ENCODE measurements at places on chromosomes 3 and 15.
A peak's percentile ranks its signal among the peaks of the same experiment; 100 is the strongest.

- H3K4me3 ChIP-seq: no peak overlapping the region
- no peaks in the 10 kb centered on the region for H3K4me1 ChIP-seq
- H3K27ac ChIP-seq: no peak overlapping the region
- H3K36me3 ChIP-seq: no peaks in the 10 kb centered on the region
Observed at GRCh38 chr3:67090474-67090873, 92.4 kb downstream of the KBTBD8 start.

GRCh38 chr3:134898181-134898754, 103.2 kb downstream of the EPHB1 start:
- DNase-seq: no peak
- H3K4me3 ChIP-seq: no peak overlapping the region
- no peaks in the 10 kb centered on the region for H3K36me3 ChIP-seq
- H3K27me3 ChIP-seq: no peaks in the 10 kb centered on the region
- no peak overlapping the region for H3K27ac ChIP-seq

DNA sequence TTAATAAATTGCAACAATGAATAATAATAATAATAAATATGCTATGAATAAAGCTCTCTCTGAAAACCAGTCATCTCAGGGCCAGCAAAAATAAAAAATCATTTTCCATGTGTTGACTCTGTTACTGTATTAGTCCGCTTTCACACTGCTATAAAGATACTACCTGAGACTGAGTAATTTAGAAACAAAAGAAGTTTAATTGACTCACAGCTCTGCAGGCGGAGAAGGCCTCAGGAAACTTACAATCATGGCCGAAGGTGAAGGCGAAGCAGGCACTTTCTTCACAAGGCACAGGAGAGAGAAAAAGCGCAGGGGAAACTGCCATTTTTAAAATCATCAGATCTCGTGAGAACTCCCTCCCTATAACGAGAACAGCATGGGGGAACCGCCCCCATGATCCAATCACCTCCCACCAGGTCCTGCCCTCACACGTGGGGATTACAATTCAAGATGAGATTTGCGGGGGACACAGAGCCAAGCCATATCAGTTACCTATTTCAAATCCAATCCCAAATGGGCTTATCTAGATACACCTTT, 224.1 kb downstream of the IGSF11 start:
- no peaks in the 10 kb centered on the region for H3K27me3 ChIP-seq
- no peak overlapping the region for H3K4me3 ChIP-seq
- H3K4me1 ChIP-seq: no peaks in the 10 kb centered on the region
- H3K36me3 ChIP-seq: no peaks in the 10 kb centered on the region
- H3K27ac ChIP-seq: no peak overlapping the region

DNA sequence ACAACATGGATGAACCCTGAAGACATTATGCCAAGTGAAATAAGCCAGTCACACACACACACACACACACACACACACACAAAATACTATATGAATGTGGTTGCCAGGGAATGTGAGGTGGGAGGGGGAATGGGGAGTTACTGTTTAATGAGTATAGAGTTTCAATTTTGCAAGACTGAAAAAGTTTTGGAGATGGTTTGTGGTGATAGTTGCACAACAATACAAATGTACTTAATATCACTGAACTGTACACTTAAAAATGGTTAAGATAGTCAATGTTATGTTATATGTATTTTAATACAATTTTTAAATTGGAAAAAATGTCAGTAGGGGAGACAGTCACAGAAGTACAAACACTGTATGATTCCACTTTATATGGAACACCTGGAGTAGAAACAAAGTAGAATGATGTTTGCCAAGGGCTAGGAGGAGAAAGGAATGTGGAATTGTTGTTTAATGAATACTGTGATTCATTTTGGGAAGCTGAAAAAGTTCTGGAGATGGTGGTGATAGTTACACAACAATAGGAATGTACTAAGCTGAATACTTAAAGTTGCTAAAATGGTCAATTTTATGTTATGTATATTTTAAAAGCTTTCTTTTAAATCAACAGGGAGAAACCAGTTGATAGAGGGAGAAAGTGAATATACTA, 76.6 kb downstream of the RPL39L start:
- H3K36me3 ChIP-seq: peaks cover 86% of the 10 kb centered on the region
- no peaks in the 10 kb centered on the region for H3K27me3 ChIP-seq
- H3K4me1 ChIP-seq: peaks cover 77% of the 10 kb centered on the region

GRCh38 chr15:63626955-63627354, 29.8 kb downstream of the FBXL22 start:
- H3K36me3 ChIP-seq: peaks cover 23% of the 10 kb centered on the region
- H3K4me3 ChIP-seq: no peak overlapping the region
- H3K27ac ChIP-seq: peak overlapping the region; percentile 44
- no peaks in the 10 kb centered on the region for H3K27me3 ChIP-seq
- DNase-seq: no peak

- no peaks in the 10 kb centered on the region for H3K36me3 ChIP-seq
- peaks cover 23% of the 10 kb centered on the region for H3K4me1 ChIP-seq
- H3K4me3 ChIP-seq: no peak overlapping the region
- H3K27ac ChIP-seq: no peak overlapping the region
- no peak for DNase-seq
Observed at GRCh38 chr3:13881536-13882410, 1.9 kb upstream of the WNT7A start.

DNA sequence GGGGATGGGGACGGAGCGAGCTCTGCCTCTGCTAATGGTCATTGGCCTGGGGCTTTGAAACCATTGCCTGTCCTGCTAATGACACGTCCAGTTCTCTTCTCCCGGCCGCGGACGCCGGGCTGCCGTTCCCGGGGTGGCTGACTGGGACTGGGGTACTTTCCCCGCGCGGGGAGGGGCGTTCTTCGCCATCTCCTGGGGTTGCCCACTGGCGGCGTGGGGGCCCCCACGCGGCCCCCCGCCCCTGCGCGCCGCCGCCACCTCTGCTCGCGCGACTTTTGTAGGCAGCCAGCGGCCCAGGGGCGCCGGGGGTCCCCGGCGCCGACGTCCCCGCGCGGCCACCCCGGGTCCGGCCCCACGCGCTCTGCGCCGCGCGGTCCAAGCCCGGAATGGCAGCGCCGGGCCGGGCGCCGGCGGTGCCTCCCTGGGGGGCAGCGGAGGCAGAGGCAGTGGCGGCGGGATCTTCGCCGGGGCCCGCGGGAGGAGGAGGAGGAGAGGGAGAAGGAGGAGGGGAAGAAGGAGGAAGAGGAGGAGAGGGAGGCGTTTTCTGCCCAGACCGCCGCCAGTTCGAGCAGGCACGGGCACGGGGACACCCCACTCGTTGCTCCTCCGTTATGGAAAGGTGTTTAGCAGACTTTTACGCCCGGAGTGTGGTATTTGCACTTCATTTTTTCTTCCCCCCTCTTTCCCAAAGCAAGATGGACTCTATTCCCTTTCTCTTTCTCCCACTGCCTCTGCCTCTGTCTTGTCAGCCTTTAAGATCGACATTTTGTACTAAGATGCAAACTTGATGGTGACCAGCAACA, 2.3 kb downstream of the BBX start:
- peak overlapping the region; percentile 81 for H3K27ac ChIP-seq
- H3K4me1 ChIP-seq: peaks cover 24% of the 10 kb centered on the region
- DNase-seq: peak; percentile 72
- H3K27me3 ChIP-seq: no peaks in the 10 kb centered on the region

- no peaks in the 10 kb centered on the region for H3K36me3 ChIP-seq
- H3K4me3 ChIP-seq: no peak overlapping the region
- DNase-seq: no peak
- no peaks in the 10 kb centered on the region for H3K27me3 ChIP-seq
Observed at GRCh38 chr3:73378207-73378606, 246.5 kb downstream of the PDZRN3 start.

Measured in B cell (primary cell).